ENCODE measurements at places on chromosomes 1 and 21. TPM values are rescaled to one million over a fixed set of nuclear protein-coding genes. Genes with fewer than 3 reads are reported as not detected.

Gene KCNJ9
- total RNA-seq = not detected

Gene IL22RA1
- total RNA-seq = 26.6 TPM

Gene FMO5
- total RNA-seq = 100 TPM

Gene DNM3
- total RNA-seq = 2.3 TPM

Gene FHAD1
- 1.2 TPM for total RNA-seq

Gene HCRTR1
- 0.14 TPM for total RNA-seq

Gene OLIG2
- total RNA-seq = not detected

Gene LRRC71
- total RNA-seq = not detected

Gene S100A12
- not detected for total RNA-seq

Gene LCE2B
- not detected for total RNA-seq

Gene LIPI
- total RNA-seq = not detected

Gene MRPS6
- 54.7 TPM for total RNA-seq

Gene BSND
- not detected for total RNA-seq

Gene DENND1B
- total RNA-seq = 37.2 TPM

Gene PALMD
- total RNA-seq = 1.5 TPM

Gene HSD3B2
- total RNA-seq = 3.2 TPM

Gene KRTAP19-1
- not detected for total RNA-seq

Gene OR2L8
- total RNA-seq = not detected

Gene EXO5
- total RNA-seq = 4.7 TPM

Gene TRAF3IP3
- total RNA-seq = 2.3 TPM

Gene HSPA6
- total RNA-seq = 0.64 TPM

Gene ANKRD45
- total RNA-seq = 1.3 TPM

Gene PLPP3
- 29.8 TPM for total RNA-seq

Gene CELA3A
- 1.1 TPM for total RNA-seq

Gene FCER1G
- 5.6 TPM for total RNA-seq

Gene PIGR
- total RNA-seq = 12,746 TPM

Gene VHLL
- not detected for total RNA-seq

Gene BARHL2
- total RNA-seq = not detected

Gene MROH9
- total RNA-seq = not detected

Gene S100A7
- total RNA-seq = not detected

Gene CHAF1B
- 1.4 TPM for total RNA-seq

Measured in left colon (tissue), 2 donors.